Lung (tissue), 17 donors: ENCODE measurements at places on chromosomes 2 and 18.

DNA sequence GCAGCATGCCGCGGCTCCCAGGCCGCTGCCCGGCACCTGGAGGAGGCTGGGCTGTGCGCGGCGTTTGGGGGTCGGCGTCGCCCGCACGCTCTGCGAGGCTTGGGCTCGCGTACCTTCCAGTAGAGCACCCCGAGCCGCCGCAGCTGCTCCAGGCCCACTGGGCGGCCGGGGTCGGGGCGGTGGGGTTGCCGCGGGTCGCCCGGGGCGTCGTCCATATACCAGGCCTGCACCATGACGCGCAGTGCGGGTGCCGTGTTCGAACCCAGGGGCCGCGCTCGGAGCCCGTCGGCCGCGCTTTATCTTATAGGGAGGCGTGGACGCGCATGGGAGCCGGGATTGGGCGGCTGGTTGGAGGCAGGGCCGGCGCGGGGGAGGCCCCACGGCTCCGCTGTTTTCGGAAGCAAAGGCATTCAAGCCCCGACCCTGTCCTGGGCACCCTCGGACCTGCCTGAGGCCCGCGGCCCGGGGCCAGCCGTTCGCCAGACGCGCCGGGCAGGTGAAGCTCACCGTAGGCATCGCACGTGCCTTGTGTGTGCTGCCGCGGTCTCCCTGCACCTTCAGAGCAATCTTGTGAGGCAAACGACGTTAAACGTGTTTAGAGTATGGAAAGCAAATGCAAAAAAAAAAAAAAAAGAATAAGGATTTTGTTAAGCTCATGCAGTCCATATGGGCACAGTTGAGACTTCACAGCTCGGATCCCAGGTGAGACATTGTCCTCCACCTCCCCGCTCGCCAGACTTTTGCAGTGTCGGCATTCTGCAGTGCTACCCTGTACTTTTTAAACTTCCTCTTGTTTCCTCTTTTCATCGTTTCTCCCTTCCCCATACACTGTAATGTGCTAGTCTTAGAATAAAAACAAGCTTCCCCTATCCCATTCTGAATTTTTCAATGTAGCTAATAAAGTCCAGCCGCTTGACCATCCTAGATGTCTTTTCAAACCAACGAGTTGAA, at the start of gene ADI1:
TSS of gene ADI1 (minus strand) at position 277 of the 951 bp plus-strand sequence. CDS start at position 233, 44 bp downstream.
- no peaks in the 10 kb centered on the region for H3K36me3 ChIP-seq
- peak; percentile 85 for DNase-seq
- H3K4me1 ChIP-seq: peaks cover 16% of the 10 kb centered on the region
- H3K27ac ChIP-seq: peak within 1 kb of the TSS; percentile 98

- peak within 1 kb of the TSS; percentile 57 for H3K27ac ChIP-seq
- H3K4me3 ChIP-seq: peak within 1 kb of the TSS; percentile 43
- H3K4me1 ChIP-seq: no peaks in the 10 kb centered on the region
- H3K27me3 ChIP-seq: no peaks in the 10 kb centered on the region
Observed at GRCh38 chr2:42493468-42494354, at the start of gene KCNG3. TSS of gene KCNG3 (minus strand) at chr2:42493982. CDS start at chr2:42493501, 481 bp downstream.

DNA sequence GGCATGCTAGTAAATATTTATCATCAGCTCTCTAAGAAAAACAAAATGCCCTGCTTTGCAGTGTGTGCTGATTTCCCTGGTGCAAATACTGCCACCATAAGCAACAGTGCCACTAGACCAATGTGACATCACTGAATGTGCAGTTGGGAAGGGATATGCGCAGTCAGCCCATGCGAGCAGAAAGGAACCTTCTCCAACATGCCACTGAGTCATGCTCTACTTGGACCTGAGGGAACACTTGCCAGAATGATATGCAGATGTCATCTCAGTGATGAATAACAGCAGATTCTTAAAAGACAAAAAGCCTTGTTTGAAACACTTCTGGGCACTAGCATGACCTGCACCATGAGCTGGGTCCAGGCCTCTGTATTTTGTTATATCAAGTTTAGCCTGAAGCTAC, 55.3 kb upstream of the REL start:
- H3K4me1 ChIP-seq: no peaks in the 10 kb centered on the region
- no peaks in the 10 kb centered on the region for H3K27me3 ChIP-seq
- H3K36me3 ChIP-seq: no peaks in the 10 kb centered on the region
- DNase-seq: no peak

- no peak for DNase-seq
- no peaks in the 10 kb centered on the region for H3K4me1 ChIP-seq
Observed at GRCh38 chr2:114049280-114049679, 159.4 kb downstream of the ACTR3 start.

GRCh38 chr2:106890606-106891005, 4.6 kb upstream of the ST6GAL2 start:
- no peak for DNase-seq
- no peak overlapping the region for H3K4me3 ChIP-seq
- peaks cover 18% of the 10 kb centered on the region for H3K27me3 ChIP-seq
- no peaks in the 10 kb centered on the region for H3K4me1 ChIP-seq
- no peaks in the 10 kb centered on the region for H3K36me3 ChIP-seq
- H3K27ac ChIP-seq: no peak overlapping the region

DNA sequence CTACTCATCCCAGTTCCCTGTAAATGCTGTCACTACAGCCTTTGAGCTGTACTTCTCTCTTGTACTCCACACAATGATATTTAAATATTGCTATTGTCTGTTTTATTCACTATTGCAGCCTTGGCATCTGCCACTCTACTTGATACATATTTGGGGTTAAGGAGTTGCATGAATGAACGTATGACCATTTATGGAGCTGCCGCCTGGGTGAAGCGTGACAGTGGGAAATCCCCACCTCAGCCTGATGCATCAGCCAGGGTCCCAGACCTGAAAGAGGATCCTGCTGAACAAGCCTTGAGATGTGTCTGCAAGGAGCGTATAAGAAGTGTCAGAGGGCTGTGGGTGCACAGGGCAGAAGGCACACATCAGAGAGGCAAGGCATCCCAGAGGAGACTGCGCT, 39.1 kb downstream of the MRPL35 start:
- no peak overlapping the region for H3K4me3 ChIP-seq
- no peaks in the 10 kb centered on the region for H3K36me3 ChIP-seq
- H3K27ac ChIP-seq: no peak overlapping the region
- no peak for DNase-seq

- H3K36me3 ChIP-seq: no peaks in the 10 kb centered on the region
- no peak for DNase-seq
- no peak overlapping the region for H3K4me3 ChIP-seq
- H3K27me3 ChIP-seq: no peaks in the 10 kb centered on the region
- no peaks in the 10 kb centered on the region for H3K4me1 ChIP-seq
- H3K27ac ChIP-seq: no peak overlapping the region
Observed at GRCh38 chr18:27789406-27789805, 387.5 kb downstream of the CDH2 start.

- no peaks in the 10 kb centered on the region for H3K36me3 ChIP-seq
- H3K4me3 ChIP-seq: no peak overlapping the region
- H3K27ac ChIP-seq: peak overlapping the region; percentile 29
- peak; percentile 55 for DNase-seq
- peaks cover 6% of the 10 kb centered on the region for H3K4me1 ChIP-seq
Observed at GRCh38 chr18:34661464-34662087, 48.5 kb upstream of the DTNA start.

DNA sequence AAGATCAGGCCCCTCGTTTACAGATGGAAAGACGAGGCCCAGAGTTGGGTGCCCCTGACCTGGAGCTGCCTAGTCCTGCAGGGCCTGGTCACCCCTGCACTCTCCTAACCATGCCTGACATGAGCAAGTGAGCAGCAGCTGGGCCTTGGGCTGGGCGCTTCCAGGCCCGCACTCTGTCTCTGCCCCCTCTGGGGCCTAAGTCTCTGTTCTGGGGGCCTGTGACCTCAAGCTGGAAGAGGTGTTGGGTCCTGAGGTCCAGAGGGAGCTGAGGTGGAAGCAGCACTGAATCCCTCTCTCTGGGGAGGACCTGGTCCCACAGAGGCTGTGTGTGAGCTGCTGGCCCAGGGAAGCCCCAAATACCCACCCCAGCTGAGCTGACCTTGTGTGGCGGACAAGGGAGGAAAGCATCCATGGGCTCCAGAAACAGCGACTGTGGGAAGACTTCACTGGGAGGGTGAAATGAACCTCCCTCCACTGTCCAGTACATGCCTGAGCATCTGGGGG, 46.1 kb upstream of the GPC1 start:
- no peak overlapping the region for H3K4me3 ChIP-seq
- no peak for DNase-seq
- no peaks in the 10 kb centered on the region for H3K27me3 ChIP-seq
- H3K36me3 ChIP-seq: no peaks in the 10 kb centered on the region
- no peak overlapping the region for H3K27ac ChIP-seq
- no peaks in the 10 kb centered on the region for H3K4me1 ChIP-seq

- H3K4me3 ChIP-seq: no peak overlapping the region
- H3K36me3 ChIP-seq: peaks cover 3% of the 10 kb centered on the region
- no peaks in the 10 kb centered on the region for H3K27me3 ChIP-seq
- DNase-seq: no peak
- no peak overlapping the region for H3K27ac ChIP-seq
- H3K4me1 ChIP-seq: no peaks in the 10 kb centered on the region
Observed at GRCh38 chr2:121247534-121247933, 37.5 kb downstream of the TFCP2L1 start.

GRCh38 chr2:69701100-69701945, 40.6 kb upstream of the ANXA4 start:
- H3K27ac ChIP-seq: no peak overlapping the region
- DNase-seq: no peak
- H3K27me3 ChIP-seq: no peaks in the 10 kb centered on the region
- no peaks in the 10 kb centered on the region for H3K4me1 ChIP-seq

- H3K4me3 ChIP-seq: no peak overlapping the region
- H3K27me3 ChIP-seq: no peaks in the 10 kb centered on the region
- H3K4me1 ChIP-seq: no peaks in the 10 kb centered on the region
- no peaks in the 10 kb centered on the region for H3K36me3 ChIP-seq
- no peak for DNase-seq
Observed at GRCh38 chr2:150188177-150188576, 299.3 kb downstream of the RND3 start.
